Adrenal gland (tissue), 19 donors: ENCODE measurements at places on chromosomes 7 and 10. TPM values are rescaled to one million over a fixed set of nuclear protein-coding genes. Genes with fewer than 3 reads are reported as not detected.

The AQP1 gene
- 43.4 TPM for total RNA-seq

The LAMB1 gene
- total RNA-seq = 64.7 TPM

The ATAD1 gene
- 51.2 TPM for total RNA-seq

DNA sequence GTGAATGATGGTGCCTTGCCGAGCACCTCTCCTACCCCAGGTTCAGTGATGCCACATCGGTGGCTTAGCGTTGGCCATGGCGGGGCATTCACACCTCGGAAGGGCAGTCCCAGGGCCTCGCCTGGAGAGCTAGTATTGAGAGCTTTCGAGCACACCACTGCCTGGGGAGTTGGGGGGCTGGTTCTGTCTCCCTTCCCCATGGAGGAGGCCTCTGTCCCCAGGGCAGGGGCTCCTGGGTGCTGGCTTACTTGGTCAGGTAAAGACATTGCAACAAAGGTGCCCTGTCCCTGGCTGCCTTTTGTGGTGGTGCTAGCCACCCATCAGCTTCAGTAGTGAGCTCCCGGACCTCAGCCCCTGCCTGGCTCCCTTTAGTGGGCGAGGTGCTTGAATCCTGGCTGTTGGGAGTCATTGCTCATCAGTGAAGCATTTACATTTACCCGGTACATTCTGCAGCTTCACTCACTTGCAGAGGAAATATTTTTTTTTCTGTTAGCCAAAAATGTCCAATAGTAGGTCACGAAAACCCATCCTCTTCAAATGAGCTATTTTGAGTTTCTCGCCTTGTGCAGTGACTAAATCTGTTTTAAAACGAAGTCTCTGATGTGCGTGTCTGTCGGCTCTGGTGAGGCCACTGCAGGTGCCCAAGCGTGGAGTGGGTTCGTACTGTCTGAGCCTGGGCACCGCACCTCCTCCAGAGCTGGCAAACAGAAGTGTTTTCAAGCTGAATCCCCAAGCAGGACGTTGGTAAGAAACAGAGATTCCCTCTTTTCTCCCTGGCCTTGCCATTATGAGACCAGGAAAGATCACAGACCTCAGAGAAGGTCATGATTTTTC lies 95.5 kb downstream of the INPP5A start:
- no peak overlapping the region for H3K27ac ChIP-seq
- no peak overlapping the region for H3K4me3 ChIP-seq
- H3K4me1 ChIP-seq = peaks cover 18% of the 10 kb centered on the region
- H3K27me3 ChIP-seq = no peaks in the 10 kb centered on the region
- no peaks in the 10 kb centered on the region for H3K36me3 ChIP-seq

DNA sequence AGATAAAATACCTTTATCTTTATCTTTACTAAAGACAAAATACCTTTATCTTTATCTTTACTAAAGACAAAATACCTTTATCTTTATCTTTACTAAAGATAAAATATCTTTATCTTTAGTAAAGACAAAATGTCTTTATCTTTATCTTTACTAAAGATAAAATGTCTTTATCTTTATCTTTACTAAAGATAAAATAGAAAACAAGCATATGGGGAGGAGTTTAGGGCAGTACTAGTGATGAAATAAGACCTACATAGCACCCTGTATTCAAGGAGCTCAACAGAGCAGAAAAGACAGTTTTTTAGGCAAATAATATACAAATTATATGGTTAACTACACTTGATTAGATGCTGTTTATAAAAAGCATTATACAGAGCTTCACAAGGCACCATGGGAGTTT lies 19.3 kb downstream of the ANKRD22 start:
- H3K27me3 ChIP-seq = no peaks in the 10 kb centered on the region
- no peaks in the 10 kb centered on the region for H3K36me3 ChIP-seq
- no peak overlapping the region for H3K27ac ChIP-seq

- H3K4me3 ChIP-seq = no peak overlapping the region
- no peaks in the 10 kb centered on the region for H3K36me3 ChIP-seq
- no peak overlapping the region for H3K27ac ChIP-seq
- H3K4me1 ChIP-seq = no peaks in the 10 kb centered on the region
- H3K27me3 ChIP-seq = peaks cover 39% of the 10 kb centered on the region
Observed at GRCh38 chr7:19121977-19122588, 4.6 kb upstream of the TWIST1 start.

DNA sequence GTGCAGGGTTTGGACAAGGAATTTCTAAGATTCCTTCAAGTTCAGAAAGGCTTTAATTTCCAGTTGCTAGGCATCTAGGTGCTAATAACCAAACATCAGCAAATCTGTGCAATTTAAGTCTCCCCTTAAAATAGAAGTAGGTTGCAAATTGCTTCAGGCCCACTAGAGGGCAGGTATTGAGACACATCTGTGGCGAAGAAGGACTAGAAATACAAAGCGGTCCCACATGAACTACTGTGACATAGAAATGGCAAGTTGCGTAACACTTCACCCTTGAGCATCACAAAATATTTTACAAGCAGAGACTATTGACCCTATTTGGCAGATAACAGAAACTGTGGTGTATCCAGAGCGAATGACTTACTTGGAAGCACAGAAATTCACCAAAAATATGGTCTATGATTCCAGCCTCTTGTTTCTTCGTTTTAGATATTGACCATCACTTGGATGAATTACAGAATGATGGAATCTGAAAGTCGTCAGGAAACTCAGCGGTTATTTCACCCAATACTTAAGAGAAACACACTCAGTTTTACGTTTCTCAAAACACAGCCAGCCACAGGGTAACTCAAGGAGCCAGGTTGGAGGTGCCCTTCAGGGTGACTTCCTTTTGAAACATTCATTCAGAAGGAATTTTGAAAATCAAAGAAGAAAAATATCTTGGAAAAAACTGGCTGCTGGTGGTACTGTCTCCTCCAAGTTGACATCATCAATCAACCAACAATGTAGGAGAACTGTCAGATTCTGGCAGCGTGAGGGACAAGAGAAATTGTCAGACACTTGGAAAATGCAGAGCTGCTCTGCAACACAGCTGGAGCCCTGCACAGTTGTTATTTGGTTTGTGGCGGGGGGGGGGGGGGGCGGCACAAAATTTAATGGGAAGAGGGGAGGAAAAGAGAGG lies 256.3 kb upstream of the MINDY3 start:
- no peak for DNase-seq
- no peaks in the 10 kb centered on the region for H3K27me3 ChIP-seq
- H3K4me1 ChIP-seq = no peaks in the 10 kb centered on the region
- H3K36me3 ChIP-seq = no peaks in the 10 kb centered on the region
- no peak overlapping the region for H3K4me3 ChIP-seq

- no peak overlapping the region for H3K27ac ChIP-seq
- no peak overlapping the region for H3K4me3 ChIP-seq
- no peaks in the 10 kb centered on the region for H3K27me3 ChIP-seq
- DNase-seq = no peak
- no peaks in the 10 kb centered on the region for H3K4me1 ChIP-seq
Observed at GRCh38 chr7:24706211-24707170, 50.8 kb downstream of the GSDME start.

The SLC26A5 gene
- 0.50 TPM for total RNA-seq

The FAM25G gene
- total RNA-seq = not detected

The HECW1 gene
- total RNA-seq = 0.72 TPM

DNA sequence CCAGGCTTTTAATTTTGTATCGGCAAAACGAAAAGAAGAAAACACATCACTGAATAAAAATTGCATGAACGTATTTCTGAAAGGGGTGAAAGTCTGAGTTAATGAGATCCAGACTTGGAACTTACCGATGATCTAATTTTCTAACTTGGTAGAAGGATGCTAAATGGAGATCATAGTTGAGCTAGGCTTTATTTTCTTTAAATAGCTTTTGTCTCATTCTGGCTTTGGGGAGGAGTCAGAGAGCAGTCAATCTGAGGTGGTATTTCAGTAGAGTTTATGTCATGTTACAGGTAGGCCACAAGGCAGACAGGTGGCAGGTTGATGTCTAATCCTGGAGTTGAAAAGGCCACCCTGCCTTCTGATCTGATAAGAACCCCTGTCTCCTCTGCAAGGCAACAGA lies 161.9 kb downstream of the KIAA1217 start:
- H3K4me1 ChIP-seq = no peaks in the 10 kb centered on the region
- H3K27ac ChIP-seq = no peak overlapping the region
- H3K4me3 ChIP-seq = no peak overlapping the region
- H3K27me3 ChIP-seq = no peaks in the 10 kb centered on the region
- H3K36me3 ChIP-seq = no peaks in the 10 kb centered on the region

GRCh38 chr7:147311336-147311735 lies 1194.7 kb downstream of the CNTNAP2 start:
- H3K27me3 ChIP-seq = no peaks in the 10 kb centered on the region
- no peak for DNase-seq
- H3K4me3 ChIP-seq = no peak overlapping the region
- no peaks in the 10 kb centered on the region for H3K4me1 ChIP-seq

GRCh38 chr7:4689151-4689550 lies 7.1 kb downstream of the FOXK1 start:
- no peak overlapping the region for H3K27ac ChIP-seq
- no peaks in the 10 kb centered on the region for H3K36me3 ChIP-seq
- H3K4me3 ChIP-seq = no peak overlapping the region
- DNase-seq = no peak
- H3K4me1 ChIP-seq = peaks cover 47% of the 10 kb centered on the region
- no peaks in the 10 kb centered on the region for H3K27me3 ChIP-seq
